Stimulated activated CD8-positive, alpha-beta memory T cell treated with anti-CD3 and anti-CD28 coated beads, Interleukin-4, amount 100 ng/mL, for 1 hour (primary cell): ENCODE measurements at places on chromosomes 4 and X.

DNA sequence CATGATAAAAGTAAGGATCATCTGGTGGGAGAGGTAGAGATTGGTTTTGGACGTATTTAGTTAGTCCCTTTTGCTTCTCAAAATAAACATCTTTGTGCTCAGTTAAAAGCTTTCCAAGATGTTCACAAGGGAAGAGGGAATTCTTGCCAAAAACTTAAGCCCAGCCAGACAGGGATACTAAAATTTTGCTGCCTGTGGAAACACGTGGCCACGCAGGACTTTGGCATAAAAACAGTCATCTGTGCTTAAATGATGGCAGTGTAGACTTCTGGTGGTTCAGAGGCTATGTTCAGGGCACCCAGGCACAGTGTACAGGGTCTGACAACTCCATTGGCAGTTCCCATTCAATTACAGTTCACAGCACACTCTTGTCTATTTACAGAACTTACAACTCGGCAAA, 93.2 kb upstream of the JADE1 start:
- DNase-seq: no peak

DNA sequence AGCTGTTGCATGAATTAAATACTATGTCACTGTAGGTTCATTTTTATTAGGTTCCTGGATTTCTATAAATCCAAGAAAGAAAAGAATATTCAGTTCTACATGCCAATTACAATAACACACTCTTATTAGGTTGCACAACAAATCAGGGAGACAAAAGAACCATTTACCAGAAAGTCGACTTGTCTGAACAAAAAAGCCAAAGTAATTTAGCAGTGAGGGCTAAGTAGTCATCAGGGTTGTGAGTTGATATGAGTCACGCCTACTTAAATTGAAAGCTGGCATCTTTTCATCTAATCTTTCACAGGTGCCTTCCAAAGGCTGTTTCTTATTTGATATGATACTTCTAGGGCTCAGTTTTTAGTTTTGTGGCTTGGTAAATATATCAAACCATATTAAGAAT, 25.4 kb upstream of the GNRHR start:
- DNase-seq: no peak

DNA sequence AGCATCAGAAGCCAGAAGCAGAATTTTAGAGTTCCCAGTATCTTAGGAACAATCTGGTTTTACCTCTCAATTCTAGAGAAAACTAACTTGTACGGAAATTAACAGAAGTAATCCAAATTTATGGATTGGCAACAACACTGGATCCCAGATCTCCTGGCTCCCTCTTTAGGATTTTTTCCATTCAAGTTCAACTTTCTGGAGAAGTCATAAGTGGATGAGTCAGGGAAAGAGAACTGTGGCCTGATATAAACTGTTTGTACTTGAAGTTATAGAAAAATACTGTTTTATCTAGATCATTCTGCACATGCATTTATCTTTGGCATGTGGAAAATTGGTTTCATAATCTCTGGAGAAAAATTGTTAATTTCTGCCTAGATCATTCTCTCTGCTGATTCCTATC, 380.4 kb downstream of the PCDH7 start:
- no peak for DNase-seq

GRCh38 chrX:112849016-112849415, 8.4 kb upstream of the AMOT start:
- DNase-seq: no peak

DNA sequence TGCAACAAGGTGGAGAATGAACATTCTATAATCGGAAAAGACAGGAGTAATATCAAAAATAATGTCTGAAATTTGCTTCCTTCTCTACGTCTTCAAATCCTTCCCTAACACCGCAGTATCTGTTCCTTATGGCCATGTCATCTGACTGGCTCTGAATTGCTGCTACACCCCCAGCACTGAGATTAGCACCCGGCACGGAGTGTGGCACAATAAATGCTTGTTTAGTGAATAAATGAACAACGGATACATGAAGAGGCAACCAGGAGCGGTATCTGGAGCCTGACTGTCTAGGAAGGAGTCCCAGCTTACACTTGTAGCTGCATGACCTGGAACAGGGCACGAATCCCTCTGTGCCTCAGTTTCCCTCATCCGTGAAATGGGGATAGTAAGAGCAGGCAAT, 164.3 kb downstream of the AFAP1 start:
- DNase-seq: no peak

DNA sequence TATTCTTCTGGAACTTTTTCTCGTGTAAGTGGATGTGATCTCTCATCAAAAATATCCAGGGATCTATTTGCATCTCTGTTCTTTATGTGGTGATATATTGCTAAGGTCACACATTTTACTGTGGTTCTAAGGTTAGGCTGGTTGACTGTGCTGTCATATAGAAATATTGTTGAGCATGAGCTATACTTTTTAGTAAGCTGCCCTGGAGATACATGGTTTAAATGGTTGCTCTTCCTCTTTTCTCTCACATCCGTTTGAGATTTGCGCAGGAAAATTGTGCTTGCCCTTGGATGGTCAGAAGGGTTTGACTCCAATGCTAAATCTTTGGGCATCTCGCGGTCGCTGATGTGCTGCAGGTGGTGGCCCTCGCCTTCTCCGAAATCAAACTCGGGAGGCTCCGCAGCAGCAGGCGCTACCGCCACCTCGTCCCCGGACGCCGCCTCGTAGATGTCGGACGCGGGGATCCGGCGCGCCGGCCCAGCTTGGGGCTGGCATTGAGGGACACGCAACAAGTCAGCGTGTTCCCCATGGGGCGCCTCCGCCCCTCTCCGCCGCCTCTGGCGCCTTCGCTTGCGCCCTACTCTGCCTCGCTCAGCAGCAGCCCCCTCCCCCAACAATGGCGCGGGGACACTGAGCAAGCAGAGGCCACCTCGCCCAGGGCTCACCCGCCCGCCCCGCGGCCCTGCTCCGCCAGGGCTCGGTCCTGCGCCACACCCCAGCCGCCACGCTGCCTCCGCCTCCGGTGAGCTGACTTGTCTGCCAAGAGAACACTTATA, 154.5 kb downstream of the MSN start:
- DNase-seq: no peak

DNA sequence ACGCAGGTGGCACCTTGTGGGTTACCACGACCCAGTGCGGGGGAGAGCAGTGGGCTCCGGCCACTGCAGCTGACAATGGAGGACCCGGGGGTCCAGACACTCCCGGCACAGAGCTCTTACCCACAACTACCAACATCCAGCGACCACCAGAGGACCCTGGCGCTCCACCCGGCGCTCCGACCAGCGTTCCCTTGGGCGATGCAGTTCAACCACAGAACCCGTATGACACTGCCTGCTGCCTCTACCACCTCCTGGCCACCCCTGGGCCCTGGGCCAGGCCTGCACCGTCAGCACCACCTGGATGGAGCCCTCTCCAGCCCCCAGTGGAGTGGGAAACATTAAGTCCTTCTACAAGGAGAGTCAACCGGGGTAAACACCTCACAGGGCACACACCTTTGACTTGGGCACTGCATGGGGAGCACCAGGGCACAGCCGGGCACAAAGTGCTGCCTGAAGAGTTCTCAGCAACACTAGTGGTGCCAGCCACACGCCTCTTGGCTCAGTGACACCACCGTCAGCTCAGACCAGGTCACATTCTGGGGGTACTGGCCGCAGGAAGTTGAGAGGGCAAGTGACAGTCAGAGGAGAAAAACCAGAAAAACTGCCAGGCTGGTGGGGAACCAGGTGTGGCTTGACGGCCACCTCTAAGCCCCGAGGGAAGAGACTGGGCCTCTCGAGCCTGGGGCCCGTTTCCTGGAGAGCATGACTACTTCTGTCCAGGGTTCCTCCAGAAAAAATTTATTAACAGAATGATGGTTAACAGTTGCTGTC, 2.6 kb downstream of the CTBP1 start:
- DNase-seq: no peak

DNA sequence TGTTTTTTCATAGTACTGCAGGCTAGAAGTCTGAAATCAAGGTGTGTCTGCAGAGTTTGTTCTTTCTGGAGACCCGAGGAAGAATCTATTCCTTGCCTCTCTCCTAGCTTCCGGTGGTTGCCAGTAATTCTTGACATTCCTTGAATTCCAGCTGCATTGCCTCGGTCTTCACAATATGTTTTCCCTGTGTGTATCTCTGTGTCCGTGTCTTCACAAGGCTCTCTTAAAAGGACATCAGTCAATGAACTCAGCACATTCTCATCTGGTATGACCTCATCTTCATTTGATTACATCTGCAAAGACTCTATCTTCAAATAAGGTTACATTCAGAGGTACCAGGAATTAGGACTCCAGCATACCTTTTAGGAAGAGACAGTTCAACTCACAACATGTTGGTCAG, 163.4 kb downstream of the BANK1 start:
- DNase-seq: no peak

GRCh38 chr4:105496899-105497298, 23.0 kb upstream of the PPA2 start:
- no peak for DNase-seq

DNA sequence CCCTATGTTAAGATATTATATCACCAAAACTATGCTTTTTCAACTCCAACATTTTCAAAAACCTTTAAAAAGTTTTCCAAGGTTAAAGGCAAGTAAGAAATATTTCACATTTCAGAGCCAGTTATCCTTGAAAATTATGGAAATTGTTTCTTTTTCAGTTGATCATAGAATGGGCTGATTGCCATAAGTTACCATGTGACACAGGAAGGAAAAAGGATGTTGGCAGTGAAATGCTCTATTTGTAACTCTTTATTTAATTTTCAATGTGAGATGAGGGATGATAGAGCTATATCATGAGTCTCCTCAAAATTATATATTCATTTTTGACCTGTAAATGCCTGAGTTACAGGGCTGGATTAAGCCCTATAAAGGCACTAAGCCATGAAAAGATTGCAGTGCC, 93.0 kb upstream of the PLS3 start:
- no peak for DNase-seq
